Fibroblast of skin of right quadriceps (primary cell): ENCODE measurements at places on chromosomes 2 and 18.

DNA sequence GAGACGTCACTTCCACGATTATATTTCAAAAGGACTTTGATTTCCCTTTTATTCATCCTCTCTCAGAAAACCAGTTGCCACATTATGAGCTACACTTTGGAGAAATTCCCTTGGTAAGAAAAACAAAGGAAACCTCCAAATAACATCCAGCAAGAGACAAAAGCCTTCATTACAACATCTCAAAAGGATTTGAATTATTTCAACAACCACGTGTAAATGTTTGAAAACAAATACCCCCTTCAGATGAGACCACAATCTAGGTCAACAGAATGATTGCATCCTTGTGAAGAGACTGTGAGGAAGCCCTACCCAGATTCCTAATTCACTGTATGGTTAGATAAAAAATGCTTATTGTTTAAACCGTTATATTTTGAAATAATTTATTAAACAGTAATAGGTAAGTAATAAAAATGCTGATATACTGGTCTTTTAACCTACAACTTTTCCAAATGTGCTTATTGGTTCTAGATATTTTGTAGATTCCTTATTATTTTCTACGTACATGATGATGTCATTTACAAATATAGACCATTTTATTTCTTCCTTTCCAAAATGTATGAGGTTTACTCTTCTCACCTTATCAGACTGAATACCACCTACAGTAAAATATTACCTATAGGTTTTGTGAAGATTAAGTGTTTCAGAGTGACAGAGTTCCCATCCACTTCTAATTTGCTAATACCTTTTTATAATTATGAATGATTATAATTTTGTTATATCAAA is 922.7 kb upstream of the CHAC2 start:
- DNase-seq: no peak

DNA sequence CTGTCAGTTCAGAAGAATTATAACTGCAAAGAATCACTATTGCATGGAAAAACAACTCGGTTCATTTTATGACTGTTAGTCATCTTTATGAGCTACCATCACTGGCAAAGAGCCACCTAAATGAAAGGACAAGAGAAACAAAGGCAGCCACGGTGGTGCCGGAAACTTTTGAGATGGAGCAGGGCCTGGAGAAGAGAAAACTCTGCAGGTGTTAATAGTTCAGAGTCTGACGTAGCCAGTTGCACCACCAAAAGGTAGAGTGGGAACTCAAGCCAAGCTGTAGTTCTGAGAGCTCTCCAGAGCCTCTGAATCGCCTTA is 110.9 kb downstream of the FTCDNL1 start:
- no peak for DNase-seq

DNA sequence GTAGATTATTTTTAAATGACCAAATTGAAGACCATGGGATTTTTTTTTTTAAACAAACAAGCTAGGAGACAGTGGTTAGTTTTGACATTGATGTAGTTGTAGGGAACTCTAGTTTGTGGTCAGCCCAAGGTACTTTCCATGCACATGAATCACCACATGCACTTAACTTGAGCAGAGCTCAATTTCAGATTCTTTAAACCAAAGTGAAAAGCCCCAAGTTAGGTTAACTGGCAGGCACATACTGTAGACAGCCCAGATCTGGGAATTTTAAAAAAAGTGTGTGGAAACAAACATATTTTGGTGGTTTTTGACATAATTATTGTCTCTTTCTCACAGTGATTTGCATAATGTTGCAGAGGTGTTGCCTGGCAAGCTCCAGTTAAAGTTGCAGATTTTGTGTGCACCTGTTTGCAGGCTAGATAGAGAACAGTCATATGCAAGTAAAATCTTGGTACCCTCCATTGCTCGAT is 88.4 kb downstream of the BCL2L11 start:
- peak; percentile 59 for DNase-seq

- DNase-seq: no peak
Measured at GRCh38 chr2:116935097-116935814, 879.2 kb upstream of the DDX18 start.

DNA sequence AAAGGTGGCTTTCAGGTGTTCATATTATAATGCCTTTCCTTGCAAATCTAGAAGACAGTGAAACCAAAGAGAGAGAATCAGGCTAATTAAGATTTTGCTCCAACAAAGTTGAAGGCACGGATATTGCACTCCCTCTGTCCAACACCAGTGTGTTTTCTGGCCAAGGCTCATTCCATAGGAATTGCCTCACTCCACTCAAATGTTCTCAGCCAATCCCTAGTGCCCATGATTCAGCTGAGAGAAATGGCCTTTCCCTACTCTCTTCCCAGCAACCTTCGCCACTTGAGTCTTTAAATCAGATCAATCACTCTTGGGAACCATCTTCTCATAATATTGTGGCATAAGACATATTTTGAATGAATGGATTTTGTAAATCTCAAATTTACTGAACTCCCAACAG is 768.2 kb upstream of the ACVR2A start:
- peak; percentile 44 for DNase-seq

- DNase-seq: peak; percentile 42
Measured at GRCh38 chr2:170073288-170073687, 104.7 kb upstream of the MYO3B start.

GRCh38 chr2:142834021-142834420 is 43.4 kb upstream of the KYNU start:
- DNase-seq: peak; percentile 66

DNA sequence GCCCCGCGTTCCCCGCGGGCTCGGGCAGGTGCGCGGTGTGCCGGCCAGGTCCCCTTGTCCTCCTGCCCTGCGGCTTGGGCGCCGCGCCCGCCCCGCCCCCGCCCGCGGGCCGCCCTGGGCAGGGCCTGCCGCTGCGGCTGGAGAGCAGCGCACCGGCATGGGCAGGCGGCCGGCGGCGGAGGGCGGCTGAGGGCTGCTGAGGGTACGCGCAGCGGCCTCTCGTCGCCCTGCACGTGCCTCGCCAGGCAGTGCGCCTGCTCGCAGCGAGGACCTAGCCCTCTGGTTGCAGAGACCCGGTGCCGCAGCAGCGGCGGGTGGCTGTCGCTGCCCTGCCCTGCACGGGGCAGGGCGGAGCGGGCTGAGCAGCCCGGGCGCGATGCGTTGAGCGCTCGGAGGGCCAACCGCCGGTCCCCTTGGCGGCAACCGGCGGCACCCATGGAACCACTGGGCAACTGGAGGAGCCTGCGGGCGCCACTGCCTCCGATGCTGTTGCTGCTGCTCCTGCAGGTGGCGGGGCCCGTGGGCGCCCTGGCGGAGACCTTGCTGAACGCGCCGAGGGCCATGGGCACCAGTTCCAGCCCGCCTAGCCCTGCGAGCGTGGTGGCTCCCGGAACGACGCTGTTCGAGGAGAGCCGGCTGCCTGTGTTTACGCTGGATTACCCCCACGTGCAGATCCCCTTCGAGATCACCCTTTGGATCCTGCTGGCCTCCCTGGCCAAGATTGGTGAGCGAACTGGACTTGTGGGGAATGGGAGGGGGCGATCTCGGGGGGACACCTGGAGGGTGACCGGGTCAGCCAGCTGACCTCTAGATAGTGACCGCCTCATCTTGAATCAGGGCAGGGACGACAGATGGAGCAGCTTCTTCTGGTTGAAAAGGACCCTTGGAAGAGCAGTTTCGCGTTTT is at the start of gene SLC9A2:
TSS of gene SLC9A2 (plus strand) at position 140 of the 906 bp plus-strand sequence. CDS start at position 436, 296 bp downstream.
- no peak for DNase-seq

DNA sequence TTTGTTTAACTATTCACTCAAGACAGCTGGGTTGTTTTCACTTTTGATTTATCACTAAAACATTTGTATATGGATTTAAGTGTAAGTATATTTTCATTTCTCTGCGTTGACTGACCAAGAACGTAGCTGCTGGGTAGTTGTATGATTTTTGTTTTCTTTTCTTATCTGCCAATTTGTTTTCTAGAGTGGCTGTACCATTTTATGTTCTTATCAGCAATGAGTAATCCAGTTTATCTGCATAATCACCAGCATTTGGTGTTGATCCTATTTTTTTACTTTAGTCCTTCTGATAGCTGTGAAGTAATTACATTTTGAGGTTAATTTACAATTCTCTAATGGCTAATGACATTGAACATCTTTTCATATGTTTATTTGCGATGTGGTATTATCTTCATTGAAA is 1178.4 kb upstream of the TMEFF2 start:
- DNase-seq: no peak

DNA sequence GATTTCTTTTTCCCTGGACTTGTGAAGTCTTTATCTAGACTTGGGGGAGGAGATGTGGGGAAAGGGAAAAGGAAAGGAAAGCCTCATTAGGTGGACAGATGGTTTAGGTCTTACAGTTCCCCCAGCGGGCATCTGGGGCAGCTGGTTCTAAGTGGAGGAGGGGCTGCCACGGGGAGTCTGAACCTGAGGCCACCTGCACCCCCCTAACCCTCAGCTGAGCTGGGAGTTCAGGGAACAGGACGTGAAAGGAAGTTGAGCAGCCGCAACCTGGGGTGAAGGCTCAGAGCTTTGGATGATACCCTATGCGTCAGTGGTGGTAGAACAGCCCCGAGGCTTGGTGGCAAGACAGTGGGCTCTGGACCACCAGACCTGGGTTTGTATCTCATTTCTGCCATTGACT is 26.8 kb downstream of the ITM2C start:
- DNase-seq: no peak

GRCh38 chr2:112268547-112268946 is 6.8 kb upstream of the ZC3H6 start:
- DNase-seq: no peak

- DNase-seq: no peak
Measured at GRCh38 chr2:153420394-153420793, 58.2 kb downstream of the RPRM start.

GRCh38 chr18:48455555-48456478 is 46.6 kb upstream of the ZBTB7C start:
- peak; percentile 94 for DNase-seq

DNA sequence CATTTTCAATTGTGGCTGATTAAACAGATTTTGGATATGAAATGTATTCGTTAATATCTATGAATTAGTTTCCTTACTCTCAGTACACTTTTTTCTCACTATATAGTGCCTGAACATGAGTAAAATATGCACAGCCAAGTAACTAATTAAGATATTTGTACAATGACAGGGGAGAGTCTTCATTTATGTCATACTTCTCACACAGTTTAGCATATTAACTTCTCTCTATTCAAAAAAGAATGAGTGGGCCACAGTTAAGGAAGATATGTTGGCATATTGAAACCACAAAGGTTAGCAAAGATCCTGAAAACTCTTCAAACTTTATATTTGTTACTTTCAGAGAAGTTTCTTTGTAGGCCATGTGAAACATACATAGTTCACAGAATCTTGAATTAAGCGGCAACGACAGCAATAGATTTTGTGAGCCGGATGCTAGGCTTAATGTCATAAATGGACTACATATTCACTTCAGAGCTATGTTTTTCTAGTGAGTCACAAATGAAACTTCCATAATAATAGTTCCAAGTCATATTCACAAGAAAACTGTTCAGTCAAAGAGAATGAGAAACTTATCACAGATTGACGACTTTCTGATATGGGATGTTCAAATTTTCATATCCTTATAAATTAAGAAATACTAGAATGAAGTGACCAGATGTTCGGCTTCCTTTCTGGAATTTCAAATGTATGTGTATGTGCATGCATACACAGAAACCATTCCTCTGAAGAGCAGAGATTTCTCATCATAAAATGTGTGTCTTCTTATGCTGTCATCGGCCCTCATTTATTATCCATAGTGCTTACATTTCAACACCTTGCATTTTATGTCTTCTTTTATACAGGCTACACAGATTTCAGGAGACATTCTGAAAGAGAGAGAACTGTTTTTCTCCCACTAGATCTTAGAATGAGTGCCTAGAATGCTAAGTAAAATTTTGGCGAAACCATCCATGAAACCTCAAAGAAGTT is 584.0 kb downstream of the SATB2 start:
- DNase-seq: peak; percentile 85

DNA sequence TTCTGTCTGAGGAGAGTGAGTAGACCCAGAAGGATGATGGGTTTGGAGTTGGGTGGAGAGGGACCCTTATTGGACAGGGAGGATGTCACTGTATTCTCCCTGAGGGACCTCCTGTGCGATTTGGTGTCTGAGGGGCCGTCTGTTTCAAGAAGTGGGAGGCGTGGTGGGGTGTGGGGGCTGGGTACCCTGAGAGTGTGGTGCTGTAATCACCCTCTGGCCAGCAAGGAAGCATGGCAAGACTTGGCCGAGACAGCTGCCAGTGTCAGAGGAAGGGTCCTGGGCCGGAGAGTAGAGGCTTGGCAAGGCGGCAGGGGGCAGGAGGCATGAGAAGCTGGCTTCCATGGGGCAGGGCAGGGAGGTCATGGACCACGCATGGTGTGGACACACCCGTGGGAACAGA is 43.1 kb downstream of the CTIF start:
- DNase-seq: no peak

GRCh38 chr2:40760071-40760666 is 308.3 kb upstream of the SLC8A1 start:
- DNase-seq: peak; percentile 66

DNA sequence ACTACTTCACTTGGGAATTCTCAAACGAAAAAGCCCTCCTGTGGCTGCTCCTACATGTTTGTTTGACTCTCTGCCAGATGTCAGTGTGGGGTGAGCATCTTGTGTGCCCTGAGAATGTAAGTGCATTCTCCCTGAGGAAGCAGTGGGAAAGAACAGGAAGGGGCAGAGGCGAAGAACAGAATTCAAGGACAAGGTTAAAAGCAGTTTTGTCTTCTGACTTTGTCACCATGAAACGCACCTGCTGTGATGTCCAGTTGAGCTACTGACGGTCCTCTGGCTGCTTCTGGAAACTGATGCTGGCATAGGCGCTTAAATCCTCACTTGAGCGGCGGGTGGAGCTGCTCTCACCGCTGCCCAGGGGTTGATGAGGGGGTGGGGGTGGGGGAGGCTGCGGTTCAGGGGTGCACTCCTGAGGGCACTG is 4.9 kb downstream of the IRS1 start:
- peak; percentile 71 for DNase-seq

DNA sequence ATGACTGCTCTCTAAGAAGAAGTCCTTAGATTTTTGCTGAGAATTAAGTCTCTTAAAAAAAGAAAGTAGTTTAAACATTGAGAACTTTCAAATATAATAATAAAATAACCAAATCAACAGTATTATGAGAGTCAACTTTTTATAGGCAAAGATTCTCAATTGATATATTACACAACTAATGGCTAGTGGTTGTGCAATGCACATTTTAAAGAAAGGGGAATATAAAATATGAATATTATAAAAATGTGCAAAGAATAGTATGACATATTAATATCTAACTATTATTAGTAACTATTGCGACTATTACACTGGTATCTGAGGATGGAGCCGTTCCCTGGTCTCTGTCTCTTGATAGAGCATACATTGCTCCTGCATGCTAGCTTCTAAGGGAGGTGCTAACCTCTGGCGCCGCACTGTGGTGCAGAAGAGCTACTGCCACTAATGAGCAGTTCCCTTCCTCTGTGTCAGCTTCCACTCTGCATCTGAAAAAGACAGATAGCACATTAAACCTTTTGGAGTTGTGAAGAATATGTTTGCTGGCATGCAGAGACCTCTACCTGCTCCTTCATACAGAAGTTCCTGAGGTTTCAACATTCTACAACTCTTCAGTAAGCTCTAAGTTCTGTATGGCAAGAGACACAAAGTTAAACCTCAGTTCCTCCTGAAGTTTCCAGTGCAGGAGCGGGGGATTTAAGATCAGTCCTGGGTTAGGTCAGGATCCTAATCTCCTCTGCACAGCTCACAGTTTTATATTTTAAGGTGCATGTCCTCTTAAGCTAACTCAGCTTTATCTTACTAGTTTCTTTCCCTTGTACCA is 3.5 kb upstream of the SLC9A2 start:
- peak; percentile 50 for DNase-seq

- peak; percentile 47 for DNase-seq
Measured at GRCh38 chr2:88054782-88055370, 707 bp downstream of the KRCC1 start.
